ENCODE measurements at places on chromosomes 16 and 17. TPM values are rescaled to one million over a fixed set of nuclear protein-coding genes. Genes with fewer than 3 reads are reported as not detected.
A peak's percentile ranks its signal among the peaks of the same experiment; 100 is the strongest.

DNA sequence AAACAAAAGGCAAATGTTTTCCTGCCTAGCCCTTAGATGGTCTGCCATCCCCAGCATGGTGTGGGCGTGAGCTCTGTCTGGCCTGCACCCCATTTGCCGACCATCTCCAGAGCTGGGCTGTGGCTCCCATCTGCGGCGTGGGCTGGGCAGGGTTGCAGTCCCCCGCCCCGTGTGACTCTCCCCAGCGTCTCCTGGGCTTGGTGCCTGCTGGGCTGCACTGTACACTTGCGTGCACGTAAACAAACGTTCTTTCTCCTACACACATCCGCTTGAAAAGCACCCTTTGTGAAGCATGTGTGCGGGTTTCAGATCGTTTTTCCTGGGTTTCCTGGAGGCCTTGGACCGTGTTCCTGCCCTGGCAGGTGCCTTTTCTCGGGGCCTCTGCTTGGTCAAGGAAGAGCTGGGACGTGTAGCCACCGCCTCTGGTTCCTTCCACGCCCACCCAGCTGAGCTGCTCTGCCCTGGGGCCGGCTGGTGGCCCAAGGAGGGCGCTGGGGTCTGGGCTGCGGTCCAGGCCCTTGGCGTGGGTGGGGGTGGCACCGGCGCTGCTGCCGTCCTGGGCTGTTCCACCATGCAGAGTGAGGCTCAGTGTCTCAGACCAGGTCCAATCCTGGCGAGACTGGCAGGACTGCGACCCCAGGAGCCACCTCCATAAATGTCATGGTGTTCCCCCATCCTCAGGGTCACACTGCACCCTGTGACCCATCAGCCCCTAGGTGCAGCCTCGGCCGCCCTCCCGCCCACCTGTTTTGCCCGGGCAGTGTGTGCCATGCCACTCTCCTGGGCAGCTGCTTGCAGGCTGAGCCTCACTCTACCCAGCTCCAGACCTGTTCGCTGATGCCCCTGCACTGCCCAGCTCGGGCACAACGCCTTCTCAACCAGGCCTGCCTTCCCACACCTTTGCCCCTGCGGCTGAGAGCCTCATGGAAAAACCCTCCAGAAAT, 9.9 kb upstream of the BAIAP3 start:
- DNase-seq, result no peak

DNA sequence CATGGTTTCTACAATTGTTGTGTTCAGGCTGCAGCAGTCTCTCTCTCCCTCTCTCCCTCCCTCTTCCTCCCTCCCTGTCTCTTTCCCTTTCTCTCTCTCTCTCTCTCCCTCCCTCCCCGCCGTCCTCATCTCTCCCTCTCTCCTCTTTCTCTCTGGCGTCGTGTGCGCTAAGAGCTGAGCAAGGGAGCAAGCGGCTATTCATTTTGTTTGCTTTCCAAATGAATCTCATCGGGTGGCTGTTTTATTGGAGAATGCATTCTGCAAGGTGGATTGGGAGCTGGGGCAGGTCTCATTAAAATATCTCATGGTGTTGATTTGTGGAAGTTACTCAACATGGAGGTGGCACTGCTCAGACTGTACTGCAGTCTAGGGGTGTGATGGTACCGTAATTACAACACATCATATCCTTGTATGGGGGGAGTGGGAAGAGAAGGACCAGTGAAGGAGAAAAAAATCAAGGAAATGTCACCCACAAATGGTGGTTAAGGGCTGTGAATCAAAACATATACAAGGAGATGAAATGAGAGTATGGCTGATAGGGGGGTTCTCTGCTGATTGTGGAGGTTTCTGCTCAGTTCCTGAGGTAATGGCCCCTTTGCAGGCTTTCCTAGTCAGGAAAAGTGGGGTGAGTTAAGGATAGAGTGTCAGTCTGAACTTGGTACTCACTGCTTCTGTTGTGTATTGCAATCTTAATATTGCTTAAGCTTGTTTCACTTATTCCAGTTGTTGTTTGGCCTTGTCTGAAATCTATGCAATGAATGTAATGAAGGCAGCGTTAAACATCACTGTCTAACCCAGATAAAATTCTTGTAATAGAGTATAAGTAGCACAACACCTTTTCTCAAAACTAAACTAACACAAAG, 2.7 kb downstream of the MSL1 start:
- DNase-seq, result no peak

DNA sequence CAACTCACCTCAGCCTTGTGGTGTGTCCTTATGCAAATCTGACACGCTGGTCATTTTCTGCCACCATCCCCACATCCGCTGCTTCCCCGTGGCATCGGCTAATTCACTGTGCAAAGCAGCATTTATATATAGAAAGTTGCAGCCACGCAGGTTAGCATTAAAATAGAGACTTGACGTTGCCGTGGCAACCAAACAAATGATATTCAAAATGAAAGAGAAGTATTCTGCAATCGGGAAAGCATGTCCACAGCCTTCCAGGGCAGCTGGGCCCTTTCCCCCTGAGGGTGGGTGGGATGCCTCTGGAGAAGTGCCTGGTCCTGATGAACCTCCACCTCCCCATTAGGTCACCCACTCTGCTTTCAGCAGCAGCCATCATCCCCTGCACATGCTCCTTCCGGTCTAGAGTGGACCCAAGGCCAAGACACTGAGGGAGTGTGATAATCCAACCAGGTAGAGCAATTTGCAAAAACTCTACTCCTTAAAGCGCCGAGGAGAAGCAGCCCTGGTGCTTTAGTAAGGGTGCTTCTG, 138.7 kb downstream of the GAS7 start:
- no peak for DNase-seq

DNA sequence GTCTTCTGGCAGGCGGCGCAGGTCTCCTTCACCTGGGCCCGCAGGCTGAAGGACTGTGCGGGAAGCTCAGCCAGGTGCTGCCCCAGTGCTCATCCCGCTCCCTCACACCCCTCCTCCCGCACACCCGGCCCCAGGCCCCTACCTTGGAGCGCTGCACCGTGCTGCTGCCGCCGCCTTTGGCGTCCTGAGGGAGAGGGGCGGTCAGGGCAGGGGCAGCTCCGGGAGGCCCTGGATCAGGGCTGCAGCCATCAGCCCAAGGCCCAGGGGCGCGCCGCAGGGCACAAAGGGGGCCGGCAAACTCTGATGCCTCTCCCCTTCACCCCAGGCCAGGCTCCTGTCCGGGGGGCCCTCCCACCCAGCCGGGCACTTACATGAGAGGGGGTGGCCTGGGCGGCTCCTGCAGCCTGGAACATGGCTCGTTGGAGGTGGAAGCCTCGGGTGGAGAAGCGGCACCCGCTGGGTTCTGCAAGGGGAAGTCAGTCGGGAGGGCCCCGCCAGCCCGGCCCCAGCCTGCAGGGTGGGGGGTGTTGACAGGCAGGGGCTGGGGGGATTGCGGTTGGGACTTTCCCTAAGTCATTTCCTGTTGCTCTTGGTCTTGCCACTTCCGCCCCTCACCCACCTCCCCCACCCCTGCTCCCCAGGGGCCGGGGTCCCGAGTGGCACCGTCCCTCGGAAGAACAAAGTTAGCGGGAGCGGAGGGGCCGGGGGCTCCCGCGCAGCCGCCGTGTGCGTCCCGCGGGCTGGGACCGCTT, 863 bp downstream of the LIMD2 start:
- peak; percentile 91 for DNase-seq

DNA sequence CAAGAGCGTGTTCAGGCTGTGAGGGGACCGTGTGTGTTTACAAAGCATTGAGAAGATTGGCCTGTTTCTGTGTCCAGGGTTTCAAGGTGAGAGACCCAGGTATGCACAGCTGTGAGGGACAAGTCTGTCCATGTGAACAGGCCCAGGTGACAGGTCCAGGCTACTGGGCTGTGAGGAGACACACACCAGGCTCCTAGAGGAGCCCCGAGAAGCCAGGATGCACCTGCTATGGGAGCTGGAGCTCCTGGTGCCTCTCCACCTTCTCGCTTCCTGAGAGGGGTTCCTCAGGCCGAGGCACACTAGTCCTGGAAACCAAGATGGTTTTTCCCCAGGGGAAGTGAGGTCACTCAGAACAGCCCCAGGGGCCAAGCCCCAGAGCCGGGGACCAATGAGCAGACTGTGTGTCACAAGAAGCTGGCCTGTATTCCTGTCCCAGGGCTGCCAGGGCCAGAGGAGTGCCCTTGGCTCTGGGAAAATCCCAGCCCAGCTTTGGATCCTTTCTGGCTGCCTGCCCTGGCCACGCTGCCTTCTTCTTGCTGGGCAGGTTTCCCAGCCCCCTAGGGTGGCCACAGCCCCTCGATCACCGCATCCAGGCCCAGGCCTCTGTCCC, 153.4 kb upstream of the PLCG2 start:
- no peak for DNase-seq

DNA sequence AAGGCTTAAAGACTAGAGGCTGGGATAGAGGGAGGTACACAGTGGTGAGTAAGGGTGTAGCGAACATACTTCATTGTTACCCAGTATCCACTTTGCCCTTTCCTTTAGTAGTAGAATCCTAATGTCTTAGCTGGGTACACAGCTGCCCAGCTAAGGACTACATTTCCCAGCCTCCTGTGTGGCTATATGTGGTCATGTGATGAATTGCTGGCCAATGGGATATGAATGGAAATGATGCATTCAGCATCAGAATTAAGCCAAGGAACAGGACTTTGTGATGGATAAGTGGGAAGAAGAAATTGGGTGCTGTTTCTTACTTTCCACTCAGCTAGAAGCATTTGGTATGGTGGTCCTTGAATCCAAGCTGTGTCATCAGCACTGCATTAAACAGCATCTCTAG, 55.9 kb downstream of the FOXL1 start:
- no peak for DNase-seq

DNA sequence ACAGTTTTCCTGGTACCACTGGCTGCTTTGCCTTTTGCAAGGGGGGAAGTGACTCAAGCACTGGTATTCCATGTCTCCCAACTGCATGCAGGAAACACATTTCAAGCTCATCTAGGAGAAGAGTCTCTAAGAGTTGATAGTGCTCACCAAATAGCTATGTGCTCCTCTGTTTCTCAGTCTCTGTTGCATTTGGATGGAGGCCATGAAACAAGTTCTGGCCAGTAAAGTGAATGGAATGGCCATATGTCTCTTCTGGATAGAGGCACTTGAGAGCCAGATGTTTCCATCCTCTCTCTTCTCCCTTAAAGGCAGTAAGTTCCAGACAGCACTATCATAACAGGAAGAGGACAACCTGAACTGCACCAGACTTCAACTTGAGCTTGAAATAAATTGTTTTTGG, 60.6 kb downstream of the C16orf82 start:
- DNase-seq, result no peak

GRCh38 chr16:70656065-70656711, 9.8 kb downstream of the IL34 start:
- DNase-seq, result no peak

The KCNAB3 gene
- total RNA-seq, result 19.4 TPM

The CEMP1 gene
- 2.1 TPM for total RNA-seq

The VAT1L gene
- total RNA-seq, result not detected

The PIRT gene
- not detected for total RNA-seq

The IL21R gene
- 29.3 TPM for total RNA-seq

The ATAD5 gene
- 5.9 TPM for total RNA-seq
